Natural killer cell treated with Interleukin-12 subunit alpha and Interleukin-12 subunit beta and Interleukin-15 and Interleukin-18, amount 100 ng/mL, for 72 hours (primary cell): ENCODE measurements at places on chromosomes 1 and 21. TPM values are rescaled to one million over a fixed set of nuclear protein-coding genes. Genes with fewer than 3 reads are reported as not detected.

Gene GJA8
- total RNA-seq, result not detected

Gene HORMAD1
- 0.43 TPM for total RNA-seq

- no peak for DNase-seq
Measured at GRCh38 chr1:192378276-192378675, 61.5 kb downstream of the RGS21 start.

GRCh38 chr1:147078606-147079399 lies 93.5 kb downstream of the PRKAB2 start:
- DNase-seq, result no peak

- DNase-seq, result no peak
Measured at GRCh38 chr21:43585924-43586413, 73.3 kb downstream of the HSF2BP start.

GRCh38 chr1:2174348-2175054 lies 20.1 kb downstream of the FAAP20 start:
- DNase-seq, result no peak
